ENCODE measurements at places on chromosomes 1 and 21.

DNA sequence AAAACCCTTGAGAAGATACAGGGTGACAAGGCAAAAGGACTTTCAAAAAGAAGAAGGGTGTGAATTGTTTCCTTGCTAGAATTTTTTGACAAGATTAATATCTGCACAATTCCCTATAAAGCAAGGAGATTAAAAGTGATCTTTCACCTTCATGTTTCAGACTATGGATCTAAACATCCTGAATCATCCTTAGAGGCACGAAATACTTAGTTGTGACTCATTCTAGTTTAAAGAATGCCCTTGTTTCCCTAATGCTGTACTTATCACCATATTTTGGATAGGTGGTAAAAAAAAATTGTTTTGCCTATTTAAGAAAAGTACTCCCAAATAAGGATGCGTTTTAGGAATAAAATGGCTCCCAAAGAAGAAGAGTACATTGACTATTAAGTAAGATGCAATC, 415.1 kb downstream of the LRRIQ3 start:
- DNase-seq, result no peak

DNA sequence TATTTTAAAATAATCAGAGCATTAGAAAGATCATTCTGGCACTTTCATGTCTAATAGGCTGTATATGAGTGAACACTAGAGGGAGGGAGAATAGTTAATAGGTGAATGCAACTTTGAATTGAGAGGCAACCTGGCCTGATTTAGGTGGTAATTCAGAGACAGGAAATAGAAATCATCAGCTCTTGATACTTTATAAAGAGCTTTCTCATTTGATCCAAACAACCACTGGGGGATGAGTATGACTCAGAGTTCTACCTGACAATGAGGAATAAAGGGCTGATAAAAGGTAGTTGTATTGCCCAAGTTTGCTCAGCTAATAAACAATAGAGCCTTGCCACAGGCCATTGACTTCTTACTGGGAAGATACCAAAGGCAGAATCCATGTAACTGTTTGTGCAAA, 5.2 kb upstream of the FAM89A start:
- no peak for DNase-seq

- no peak for DNase-seq
Observed at GRCh38 chr1:198291036-198291435, 134.2 kb downstream of the NEK7 start.

DNA sequence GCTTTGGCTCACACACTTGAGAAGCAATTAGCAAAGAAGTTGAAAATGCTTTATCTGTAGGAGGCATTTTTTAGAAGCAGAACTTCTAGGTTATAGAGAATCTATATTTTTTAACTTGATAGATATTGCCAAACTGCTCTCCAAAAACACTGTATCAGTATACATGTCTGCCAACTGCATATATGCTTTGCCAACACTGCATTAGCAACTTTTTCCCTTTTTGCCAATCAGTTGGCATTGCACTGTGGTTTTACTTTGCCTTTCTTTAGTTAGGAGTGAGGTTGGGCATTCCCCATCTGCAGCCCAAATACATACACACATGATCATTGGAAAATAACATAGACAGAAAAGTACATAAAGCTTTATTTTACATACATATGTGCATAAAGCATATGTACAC, 15.0 kb downstream of the PADI3 start:
- DNase-seq, result no peak

DNA sequence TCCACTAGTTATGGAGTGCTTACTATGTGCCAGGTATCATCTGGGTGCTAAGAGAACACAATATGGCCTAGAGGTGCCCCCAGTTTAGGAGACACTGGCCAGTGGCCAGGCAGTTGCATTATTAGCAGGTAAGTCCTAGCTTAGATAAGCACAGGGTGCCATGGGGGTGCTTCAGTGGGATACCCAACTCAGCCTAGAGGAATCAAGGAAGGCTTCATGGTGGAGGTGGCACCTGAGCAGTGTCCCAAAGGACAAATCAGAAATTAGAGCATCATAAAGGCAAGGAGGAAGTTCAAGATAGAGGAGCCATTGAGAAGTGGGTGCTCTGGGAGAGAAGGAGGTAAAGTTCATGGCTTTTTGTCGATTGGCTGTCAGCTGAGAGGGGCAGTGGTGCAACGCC, 31.9 kb upstream of the PKP1 start:
- no peak for DNase-seq

DNA sequence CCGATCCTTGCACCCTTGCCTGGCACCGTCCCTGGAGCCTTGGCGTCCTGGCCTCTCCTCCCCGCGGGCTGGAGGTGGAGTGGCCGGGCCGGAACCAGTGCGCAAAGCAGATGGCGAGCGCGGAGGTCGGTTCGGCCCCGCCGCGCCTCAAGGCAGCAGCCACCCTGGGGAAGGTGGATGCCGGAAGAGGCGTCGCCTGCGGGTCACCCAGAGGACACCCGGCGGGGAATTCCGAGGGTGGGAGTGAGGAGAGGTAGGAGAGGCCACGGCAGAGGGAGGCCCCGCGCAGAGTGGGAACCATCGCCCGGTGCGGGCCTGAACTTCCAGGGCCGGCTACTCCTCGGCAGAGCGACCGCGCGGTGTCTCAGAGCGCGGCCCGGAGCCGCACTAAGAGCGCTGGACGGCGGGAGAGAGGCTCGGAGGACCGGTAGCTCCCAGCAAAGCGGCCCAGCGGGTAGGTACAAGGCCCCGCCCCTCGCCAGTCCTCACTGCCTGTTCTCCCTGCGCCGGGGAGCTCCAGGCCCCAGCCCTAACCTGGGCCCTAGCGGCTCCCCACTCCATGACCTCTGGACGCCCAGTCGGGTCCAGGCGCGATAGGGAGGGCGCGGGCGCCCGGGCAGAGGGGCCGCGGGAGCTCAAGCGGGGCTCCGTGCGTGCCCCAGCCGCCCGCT, at the start of gene RNF207:
TSS of gene RNF207 (plus strand) at position 271 of the 671 bp plus-strand sequence. CDS start 417 bp downstream, outside the sequence.
- peak; percentile 83 for DNase-seq

DNA sequence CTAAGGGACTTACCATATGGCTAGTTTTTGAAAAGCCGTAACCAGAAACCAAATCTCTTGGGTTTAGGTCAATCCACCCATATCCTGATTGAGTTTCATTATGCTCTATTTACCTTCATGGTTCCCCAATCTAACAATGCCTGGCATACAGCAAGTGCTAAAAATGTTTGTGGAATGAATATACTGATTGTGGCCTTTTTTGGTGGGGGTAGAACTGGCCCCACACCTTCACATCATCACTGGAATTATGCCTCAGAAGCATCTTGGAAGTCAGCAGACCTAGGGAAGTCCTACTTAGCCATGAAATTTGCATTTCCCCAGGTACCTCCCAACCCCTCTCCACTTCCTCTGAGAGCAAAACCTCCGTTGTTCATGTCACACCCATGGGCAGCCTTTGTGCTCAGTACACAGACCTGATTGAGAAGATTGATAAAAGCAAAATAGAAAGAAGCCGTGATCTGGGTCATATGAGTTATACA, 17.8 kb upstream of the SLAMF1 start:
- DNase-seq, result no peak

GRCh38 chr1:61457526-61458040, 267.4 kb downstream of the TM2D1 start:
- DNase-seq, result no peak

- no peak for DNase-seq
Observed at GRCh38 chr21:24027396-24027795, 1579.9 kb downstream of the MRPL39 start.

- no peak for DNase-seq
Observed at GRCh38 chr1:167404161-167404888, 114.0 kb downstream of the CD247 start.

GRCh38 chr1:7070389-7071029, 285.3 kb downstream of the CAMTA1 start:
- peak; percentile 71 for DNase-seq

Measured in activated CD8-positive, alpha-beta memory T cell treated with anti-CD3 and anti-CD28 coated beads, Interleukin-2, amount 50 U/mL, for 48 hours (primary cell).